GM04503 (cell line): ENCODE measurements at places on chromosomes 2 and 18.
A peak's percentile ranks its signal among the peaks of the same experiment; 100 is the strongest.

- no peak for DNase-seq
Measured at GRCh38 chr18:25171334-25171733, 180.6 kb downstream of the ZNF521 start.

DNA sequence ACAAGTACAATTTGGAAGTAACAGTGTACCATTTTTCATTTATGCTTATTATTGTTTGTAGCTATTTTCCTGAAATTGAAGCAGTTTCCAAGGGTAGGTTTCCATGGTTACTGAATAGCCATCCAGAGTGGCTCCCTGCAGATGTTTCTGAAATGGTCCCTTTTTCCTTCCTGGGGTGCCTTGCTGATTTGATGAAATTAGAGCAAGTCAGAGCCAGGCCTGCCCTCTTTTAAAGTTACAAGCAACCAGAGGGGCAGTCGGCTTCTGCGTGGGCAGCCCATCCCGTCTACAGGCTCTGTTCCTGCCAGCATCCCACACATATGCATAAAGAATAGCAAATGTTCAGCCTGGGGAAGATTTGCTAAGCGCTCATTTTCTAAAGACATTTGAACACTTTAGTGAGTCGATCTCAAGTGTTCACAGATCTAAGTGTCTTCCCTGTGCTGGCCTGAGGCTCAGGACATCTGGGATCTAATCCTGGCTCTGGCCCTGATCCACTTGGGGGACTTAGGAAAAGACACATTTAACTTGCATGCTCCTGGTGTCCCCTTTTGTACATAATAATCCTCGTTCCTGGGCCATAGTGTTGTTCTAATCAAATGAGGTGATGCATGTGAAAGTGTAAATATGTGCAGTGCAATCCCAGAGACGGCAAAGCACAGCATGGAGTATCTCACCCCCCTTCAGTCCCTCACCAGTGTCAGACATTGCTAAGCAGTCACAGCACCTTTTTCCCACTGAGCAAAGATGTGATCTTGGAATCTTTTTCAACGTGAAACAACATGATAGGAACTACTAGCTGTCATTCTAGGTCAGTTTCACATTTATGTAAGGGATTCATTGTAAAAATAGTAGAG is 92.2 kb downstream of the STPG4 start:
- DNase-seq = no peak

- DNase-seq = no peak
Measured at GRCh38 chr2:138112536-138112935, 148.3 kb downstream of the HNMT start.

DNA sequence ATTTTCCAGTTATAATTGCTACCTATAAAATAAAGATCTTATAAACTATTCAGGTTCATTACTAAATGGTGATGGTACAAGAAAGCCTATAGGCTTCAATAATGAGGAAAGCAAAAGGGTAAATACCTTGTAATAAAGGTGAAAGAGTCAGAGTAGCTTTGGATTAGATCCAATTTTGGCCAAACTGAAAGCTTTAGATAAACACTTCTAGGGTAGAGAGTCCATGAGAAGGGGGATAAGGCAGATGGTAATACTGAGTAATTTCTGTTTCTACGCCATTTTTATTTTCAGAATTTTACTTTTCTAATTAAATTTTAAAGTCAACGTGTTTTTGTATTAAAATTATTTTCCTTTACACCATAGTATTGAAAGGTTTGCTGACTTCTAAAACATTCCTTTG is 9.4 kb downstream of the CASP8 start:
- no peak for DNase-seq

- peak; percentile 68 for DNase-seq
Measured at GRCh38 chr2:196263181-196263747, 91.9 kb upstream of the STK17B start.

DNA sequence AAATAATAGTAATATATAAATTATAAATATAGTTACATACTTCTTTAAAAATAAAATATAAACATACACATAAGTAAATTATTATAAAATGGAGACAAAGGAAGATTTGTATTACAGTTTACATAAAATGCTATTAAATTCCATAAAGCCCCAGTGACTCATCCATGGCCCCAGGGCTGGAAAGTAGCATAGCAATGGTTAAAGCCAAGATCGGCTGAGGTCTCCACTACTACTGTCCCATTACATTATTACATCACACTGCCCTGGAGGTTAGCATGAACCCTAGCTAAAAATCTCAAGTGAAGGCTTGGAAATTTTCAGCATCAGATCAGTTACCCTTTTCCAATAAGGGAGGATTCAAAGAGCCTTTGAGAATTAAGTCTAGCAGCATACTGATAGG is 936.2 kb downstream of the DSC3 start:
- DNase-seq = no peak

DNA sequence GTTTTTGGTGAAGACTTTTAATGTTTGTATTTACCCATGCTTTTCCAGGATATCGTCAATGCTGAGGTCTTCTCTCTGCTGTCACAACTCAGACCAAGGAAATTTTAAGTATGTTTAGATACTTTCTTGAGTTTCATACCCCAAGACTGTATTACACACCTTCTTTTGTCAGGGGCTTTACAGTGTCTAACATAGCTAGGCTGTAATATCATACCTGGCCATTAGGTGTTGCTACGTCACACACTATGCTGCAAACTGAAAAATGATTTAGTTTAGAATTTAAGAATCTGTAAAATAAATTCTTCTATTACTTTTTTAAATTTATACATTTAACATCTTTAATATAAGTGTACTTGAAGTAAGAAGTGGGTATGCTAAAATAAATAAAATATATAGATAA is 358.4 kb upstream of the NRP2 start:
- DNase-seq = no peak

GRCh38 chr2:6972067-6972710 is 55.0 kb downstream of the RNF144A start:
- no peak for DNase-seq

DNA sequence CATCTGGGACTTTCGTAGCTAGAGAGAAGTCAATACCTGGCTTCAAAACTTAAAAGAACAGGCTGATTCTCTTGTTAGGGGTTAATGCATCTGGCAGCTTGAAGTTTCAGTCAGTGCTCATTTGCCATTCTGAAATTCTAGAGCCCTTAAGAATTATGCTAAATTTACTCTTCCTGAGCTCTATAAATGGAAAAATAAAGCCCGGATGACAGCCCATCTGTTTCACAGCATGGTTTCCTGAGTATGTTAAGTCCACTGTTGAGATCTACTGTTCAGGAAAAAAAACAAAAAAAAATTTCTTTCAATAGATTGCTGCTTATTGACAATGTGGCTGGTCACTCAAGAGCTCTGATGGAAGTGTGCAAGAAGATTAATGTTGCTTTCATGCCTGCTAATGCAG is 101.3 kb upstream of the RPE start:
- no peak for DNase-seq

- DNase-seq = no peak
Measured at GRCh38 chr2:115163572-115163971, 721.1 kb downstream of the DPP10 start.

- no peak for DNase-seq
Measured at GRCh38 chr18:21309248-21309647, 67.2 kb downstream of the GREB1L start.

- DNase-seq = no peak
Measured at GRCh38 chr2:231374771-231375170, 20.7 kb upstream of the B3GNT7 start.

GRCh38 chr2:173028141-173028540 is 47.5 kb upstream of the MAP3K20 start:
- no peak for DNase-seq

DNA sequence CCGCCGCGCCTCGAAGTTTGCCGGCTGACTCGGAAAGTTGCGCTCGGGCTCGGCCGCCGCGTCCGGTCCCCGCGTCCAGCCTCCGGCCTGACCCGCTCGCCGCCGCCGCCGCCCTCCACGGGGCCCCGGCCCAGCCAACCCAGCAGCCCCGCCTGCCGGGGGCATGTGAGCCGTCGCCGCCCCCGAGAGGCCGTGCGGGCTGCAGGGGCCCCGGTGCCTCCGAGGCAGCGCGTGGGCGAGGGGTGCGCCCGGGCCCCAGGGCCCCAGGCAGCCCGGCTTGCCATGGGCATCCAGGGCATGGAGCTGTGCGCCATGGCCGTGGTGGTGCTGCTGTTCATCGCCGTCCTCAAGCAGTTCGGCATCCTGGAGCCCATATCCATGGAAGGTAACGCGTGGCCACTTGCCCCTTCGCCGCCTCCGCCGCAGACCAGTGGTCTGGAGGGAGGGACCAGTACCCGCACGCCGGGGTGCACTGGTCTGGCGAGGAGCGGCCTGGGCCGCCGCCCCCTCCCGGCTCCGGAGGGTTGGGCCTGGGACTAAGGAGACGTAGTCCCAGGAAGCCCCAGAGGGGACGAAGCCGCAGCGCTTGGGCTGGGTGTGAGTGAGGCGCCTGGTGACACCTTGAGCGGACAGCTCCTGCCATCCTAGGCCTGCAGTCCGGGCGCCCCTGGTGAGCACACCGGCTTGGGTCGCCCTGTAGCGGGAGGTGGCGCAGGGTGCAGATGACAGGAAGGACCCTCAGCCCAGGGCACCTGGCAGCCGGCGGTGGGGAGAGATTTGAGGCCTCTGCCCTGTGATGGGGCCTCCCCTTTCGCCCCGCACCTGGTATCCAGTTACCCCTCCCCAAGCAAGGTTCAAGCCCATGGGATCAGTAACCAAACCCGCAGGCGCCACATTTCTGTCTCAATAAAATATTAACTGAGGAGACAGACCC is 49.9 kb downstream of the KCNIP3 start:
- no peak for DNase-seq

- DNase-seq = no peak
Measured at GRCh38 chr18:7521226-7521856, 45.8 kb upstream of the PTPRM start.

DNA sequence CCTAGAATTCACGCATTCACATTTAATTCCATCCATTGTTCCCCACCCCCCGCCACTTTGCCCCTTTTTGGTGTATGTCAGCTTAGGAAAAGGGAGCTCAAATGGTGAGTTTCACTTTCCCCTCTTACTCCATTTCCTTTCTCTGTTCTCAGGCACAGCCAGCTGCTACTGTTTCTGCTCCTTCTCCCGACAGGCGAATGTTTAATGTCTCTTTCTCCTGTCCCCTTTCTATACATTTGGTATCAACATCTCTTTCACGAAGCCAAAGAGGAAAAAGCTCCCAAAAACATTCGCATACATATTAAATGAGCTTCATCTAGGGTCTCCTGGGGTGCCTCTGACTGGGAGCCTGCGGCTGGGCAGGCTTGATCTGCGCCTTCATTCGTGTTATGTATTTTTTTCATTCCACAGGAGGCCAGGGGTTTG is 124.2 kb upstream of the SATB2 start:
- no peak for DNase-seq
